ENCODE measurements at places on chromosomes 3 and 15.
A peak's percentile ranks its signal among the peaks of the same experiment; 100 is the strongest.

DNA sequence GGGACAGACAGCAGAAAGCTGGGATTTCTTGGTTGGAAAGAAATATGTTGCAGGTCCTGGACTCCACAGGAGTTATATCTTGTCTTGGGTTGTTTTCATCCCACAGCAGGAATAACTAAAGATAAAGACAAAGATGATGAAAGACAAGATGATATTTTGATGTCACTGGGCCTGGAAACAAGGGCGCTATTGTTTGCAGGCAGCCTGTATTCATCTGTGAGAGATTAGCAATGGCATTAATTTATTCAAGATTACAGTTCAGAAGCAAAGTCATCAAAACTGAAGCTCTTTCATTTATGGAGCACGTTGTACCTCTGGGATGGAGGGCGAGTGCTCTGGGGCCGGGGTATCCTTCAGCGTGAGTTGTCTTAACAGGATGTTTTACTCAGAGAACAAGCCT, 213.8 kb downstream of the LRTM1 start:
- DNase-seq = no peak

DNA sequence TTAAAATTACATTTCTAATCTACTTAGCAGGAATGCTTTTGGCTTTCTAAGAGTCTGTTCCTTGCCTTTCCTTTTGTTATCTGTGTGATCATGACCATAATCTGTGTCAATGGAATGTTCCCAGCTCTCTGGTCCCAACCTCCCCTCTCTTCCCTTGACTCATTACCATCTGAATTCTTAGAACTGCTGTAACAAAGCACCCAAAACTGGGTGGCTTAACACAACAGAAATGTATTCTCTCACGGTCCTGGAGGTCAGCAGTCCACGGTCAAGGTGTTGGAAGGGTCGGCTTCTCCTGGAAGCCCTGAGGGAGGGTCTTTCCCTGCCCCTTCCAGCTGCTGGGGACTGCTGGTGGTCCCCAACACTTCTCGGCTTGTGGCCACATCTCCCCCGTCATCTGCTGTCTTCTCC, 81.1 kb downstream of the LRRK1 start:
- DNase-seq = no peak

GRCh38 chr3:49248840-49249227, 28.2 kb downstream of the C3orf62 start:
- peak; percentile 48 for DNase-seq

DNA sequence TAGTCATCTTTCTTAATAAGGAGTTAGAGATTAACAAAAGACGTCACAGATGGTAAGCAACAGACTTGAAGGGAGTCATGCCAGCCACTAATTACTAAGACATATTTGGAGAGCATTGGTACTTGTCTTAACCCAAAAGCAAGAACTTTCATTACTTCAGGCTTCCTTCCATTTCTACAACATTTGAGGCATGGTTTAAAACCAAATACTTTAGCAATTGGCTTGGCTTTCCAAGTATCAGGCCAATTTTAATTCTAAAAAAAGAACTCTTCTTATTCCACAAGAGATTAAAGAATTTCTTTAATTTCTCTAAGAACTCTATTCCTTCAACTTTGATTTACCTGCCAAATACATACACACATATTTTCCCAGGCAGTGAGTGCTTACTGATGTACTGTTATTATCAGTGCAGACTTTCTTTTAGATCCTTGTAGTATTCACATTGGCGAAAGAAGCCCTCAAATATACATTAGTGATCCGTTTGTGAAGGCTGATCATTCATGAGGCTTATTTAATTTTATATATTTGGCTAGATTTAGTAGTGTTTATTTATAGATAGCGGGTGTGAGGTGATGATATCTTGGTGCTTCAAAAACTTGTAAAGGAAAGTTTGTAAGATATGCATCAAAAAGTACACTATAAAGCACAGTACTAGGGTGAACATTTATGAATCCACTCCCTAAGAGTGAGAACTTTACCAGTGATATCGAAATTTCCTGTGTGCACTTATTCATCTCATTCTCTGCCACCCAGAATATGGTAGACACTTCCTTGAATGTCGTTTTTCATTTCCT, 229.2 kb downstream of the MFSD1 start:
- DNase-seq = no peak

DNA sequence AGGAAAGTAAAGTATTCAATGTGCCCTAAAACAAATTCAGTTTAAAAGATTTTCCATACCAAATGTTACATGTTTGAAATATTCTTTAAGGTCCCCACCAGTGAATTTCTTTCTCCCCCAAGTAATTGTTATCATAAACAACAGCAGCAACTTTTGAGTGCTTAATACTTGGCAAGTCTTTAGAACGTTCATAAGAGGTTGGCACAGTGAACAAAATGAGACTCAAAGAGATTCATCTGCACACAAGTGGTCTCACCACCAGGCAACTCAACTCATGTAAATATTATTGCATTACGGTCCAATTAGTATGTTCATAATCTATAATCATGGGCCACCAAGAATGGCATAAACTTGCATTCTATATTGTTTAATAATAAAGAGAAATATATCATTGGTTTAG, 98.7 kb downstream of the TBL1XR1 start:
- no peak for DNase-seq

- no peak for DNase-seq
Measured at GRCh38 chr15:99016680-99017321, 9.2 kb upstream of the PGPEP1L start.
